ENCODE measurements at places on chromosomes 1 and 21.
A peak's percentile ranks its signal among the peaks of the same experiment; 100 is the strongest.

DNA sequence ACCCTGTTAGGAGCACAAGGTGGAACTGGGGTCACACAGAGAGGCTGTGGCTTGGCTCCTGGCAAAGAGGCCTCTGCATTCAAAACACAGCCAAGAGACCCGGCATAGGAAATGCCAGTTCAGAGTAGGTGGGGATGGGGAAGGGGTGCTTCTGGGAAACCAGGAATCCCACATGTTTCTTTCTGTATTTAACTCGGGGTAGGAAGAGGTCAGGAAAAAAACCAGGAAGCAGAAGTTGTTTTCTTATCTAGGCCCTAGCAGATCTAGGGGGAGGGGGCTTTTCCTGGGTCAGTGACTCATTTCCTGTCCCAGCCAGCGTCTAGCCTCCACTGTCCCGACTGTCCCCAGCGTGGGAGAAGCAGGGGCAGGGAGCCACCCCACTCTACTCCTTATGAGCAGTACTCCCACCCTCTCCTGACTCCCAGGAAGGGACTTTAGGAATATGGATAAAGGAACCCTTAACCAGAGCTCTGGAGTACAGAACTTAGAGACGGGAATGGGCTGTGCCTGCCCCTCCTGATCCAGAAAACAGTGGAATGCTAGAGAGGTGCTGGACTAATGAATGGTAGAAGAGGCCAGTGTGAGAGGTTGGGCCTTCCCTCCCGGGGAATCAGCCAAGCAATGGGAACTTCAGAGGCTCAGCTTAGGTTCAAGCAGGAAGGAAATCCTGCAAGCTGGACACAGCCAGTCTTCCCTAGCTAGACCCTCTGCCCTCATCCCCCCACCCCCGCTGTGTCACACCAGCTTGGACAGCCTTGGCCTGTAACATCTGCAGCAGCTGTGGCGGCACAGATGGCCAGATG is 5.7 kb downstream of the FHL3 start:
- DNase-seq, result no peak

DNA sequence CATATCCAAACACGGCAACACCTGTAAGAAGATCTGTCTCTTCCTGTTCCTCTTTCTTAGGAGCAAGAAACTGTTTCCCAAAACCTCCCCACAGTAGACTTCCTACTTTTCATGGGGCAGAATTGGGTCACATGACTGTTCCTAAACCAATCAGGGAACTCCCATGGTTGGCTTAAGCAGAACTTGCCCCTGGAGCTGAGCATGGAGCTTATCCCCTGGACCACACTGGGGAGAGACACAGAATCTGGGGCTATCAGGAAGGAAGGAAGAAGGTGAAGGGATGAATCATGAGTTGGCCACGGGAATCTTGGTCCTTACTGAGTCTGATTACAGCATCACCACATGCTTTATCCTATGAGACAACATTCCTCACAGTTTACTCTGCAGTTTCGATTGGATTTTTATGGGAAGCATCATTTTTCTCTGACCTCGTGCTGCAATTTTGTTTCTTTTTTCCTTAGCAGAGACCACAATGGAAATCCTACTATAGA is 81.8 kb downstream of the CDC7 start:
- DNase-seq, result no peak

- no peak for DNase-seq
Observed at GRCh38 chr1:228933753-228934152, 198.5 kb downstream of the RHOU start.

DNA sequence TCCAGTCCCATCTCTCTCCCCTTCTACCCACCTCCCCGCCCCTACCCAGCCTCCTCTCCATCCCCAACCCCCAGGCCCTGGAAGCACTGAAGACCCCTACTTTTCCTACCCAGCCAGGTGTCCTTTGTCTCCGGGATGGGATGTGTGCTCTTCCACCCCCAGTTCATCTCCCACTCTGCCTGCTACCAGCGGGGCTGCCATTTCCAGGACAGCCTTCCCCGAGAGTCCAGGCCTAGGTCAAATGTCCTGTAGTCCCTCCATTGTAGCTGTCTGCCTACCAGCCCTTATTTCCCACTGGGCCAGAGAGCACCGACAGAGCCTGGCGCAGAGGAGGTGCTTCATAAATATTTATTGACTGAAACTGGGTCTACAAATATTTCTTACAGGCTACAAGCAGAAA is 72.0 kb upstream of the TLR5 start:
- no peak for DNase-seq

GRCh38 chr1:15972409-15972808 is 3.5 kb downstream of the ZBTB17 start:
- DNase-seq, result no peak

GRCh38 chr1:155051777-155052398 is 772 bp downstream of the ADAM15 start:
- DNase-seq, result peak; percentile 84

Data from upper lobe of left lung (tissue), 6 donors.